ENCODE measurements at places on chromosomes 11 and 22.

DNA sequence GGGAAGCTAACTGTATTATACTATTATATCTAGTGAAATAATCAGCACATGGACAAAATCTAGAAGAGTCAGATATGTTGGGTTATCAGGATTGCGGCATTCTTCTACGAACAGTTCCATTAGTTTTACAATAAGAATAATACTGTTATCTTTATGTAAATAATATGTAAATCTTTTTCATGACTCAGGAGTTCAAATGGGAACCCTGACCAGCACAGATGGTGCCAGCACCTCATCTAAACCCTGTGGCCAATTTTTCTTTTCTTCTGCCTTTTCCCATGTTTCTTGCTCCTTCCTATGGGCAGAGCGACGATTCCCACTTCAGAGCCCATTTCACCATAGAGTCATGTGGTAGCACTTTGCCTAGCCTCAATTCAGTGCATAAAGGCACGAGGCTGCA lies 68.4 kb upstream of the CYP2D6 start:
- H3K4me1 ChIP-seq = no peaks in the 10 kb centered on the region
- H3K27me3 ChIP-seq = no peaks in the 10 kb centered on the region
- no peak for DNase-seq
- H3K4me3 ChIP-seq = no peak overlapping the region
- H3K36me3 ChIP-seq = no peaks in the 10 kb centered on the region
- no peak overlapping the region for H3K27ac ChIP-seq

DNA sequence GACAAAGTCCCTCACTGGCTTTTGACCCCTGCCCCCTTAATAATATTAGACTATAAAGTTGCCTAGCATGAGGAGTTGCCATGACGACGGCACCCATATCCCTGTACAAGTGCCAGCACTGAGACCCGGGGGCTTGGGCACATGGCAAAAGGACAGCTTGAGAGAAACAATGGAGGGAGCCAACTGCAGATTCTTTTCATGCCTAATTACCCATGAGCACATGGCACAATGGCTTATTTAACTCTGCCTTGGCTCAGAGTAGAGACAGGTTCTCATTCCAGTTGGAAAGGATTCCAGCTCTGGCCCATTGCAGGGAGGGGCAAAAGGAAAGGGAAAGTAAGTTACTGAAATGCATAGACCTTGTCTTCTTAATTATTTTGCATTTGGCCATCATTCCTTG lies 261.2 kb upstream of the UBASH3B start:
- no peak overlapping the region for H3K4me3 ChIP-seq
- H3K4me1 ChIP-seq = no peaks in the 10 kb centered on the region
- H3K27ac ChIP-seq = no peak overlapping the region
- no peaks in the 10 kb centered on the region for H3K27me3 ChIP-seq
- H3K36me3 ChIP-seq = no peaks in the 10 kb centered on the region

- H3K36me3 ChIP-seq = no peaks in the 10 kb centered on the region
- no peak overlapping the region for H3K4me3 ChIP-seq
- no peaks in the 10 kb centered on the region for H3K27me3 ChIP-seq
- H3K4me1 ChIP-seq = no peaks in the 10 kb centered on the region
- no peak for DNase-seq
These were observed 9.9 kb downstream of the GVQW3 start for GRCh38 chr11:76391021-76391420.

GRCh38 chr11:15621565-15621964 lies 506.8 kb downstream of the INSC start:
- no peak overlapping the region for H3K27ac ChIP-seq
- no peak for DNase-seq
- no peaks in the 10 kb centered on the region for H3K27me3 ChIP-seq
- H3K4me3 ChIP-seq = no peak overlapping the region
- H3K36me3 ChIP-seq = no peaks in the 10 kb centered on the region

- H3K4me1 ChIP-seq = no peaks in the 10 kb centered on the region
- H3K36me3 ChIP-seq = no peaks in the 10 kb centered on the region
- H3K4me3 ChIP-seq = peak overlapping the region; percentile 44
- H3K27me3 ChIP-seq = no peaks in the 10 kb centered on the region
These were observed 8.3 kb upstream of the SLC39A13 start for GRCh38 chr11:47399860-47400767.

DNA sequence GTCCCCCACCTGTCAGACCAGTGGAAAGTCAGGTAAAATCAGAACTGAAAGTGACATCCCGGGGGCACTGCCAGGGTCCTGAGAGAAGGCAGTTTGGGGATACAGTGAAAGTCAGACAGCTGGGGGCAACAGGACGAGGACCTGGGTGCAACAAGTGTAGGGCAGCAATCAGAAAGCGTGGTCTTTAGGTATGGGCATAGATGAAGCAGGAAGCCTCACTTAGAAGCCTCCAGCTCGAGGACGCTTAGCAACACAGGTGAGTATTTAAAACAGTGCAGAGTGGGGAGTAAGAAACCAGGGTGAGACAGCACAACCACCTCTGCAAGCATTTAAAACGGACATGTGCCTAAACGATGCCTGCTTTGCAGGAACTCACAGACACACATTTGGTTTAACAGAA lies 64.6 kb upstream of the POU2AF1 start:
- H3K27me3 ChIP-seq = no peaks in the 10 kb centered on the region
- H3K4me1 ChIP-seq = no peaks in the 10 kb centered on the region
- no peaks in the 10 kb centered on the region for H3K36me3 ChIP-seq
- DNase-seq = no peak
- H3K27ac ChIP-seq = no peak overlapping the region

DNA sequence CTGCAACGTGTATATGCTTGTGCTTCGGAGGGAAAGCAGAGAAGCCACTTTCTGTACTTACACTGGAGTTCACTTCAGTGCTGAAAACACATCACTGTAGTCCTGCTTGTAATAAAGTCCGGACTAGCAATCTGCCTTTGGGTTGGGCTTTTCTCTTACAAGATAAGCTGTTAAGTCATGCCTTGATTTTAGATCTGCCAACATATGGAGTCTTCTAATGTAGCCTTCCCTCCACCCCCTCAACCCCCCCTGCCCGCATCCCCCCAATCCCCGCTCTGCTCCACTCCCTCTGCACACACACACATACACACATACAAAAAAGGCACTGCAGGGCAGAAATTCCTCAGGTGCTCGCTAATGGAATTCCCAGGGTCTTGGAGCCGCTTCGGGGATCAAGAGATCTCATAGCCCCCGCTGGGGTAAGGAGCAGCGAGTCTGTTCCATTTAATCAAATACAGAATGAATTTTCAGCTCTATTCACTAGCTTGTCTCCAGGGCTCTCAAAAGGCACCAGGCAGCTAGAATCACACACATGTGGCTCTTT lies 3.4 kb downstream of the CDON start:
- H3K27me3 ChIP-seq = no peaks in the 10 kb centered on the region
- no peaks in the 10 kb centered on the region for H3K36me3 ChIP-seq

DNA sequence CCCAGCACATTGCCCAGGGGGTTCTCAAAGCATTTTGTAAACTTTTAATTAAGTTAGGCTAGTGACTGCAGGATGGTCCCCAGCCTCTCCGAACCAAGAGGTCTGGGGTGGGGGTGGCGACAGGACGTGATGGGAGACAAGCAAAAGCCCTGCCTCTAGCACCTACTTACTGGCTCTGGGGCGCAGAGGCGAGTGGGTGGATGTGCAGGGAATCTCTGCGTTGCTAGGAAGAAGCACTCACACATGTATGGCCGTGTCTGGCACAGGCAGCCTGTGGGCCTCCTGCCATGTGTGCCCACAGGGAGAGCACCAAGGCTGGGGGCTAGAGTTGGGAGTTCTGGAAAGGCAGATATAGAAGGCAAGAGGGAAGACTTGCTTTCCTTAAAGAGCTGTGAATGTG lies 6.3 kb downstream of the OPCML start:
- H3K36me3 ChIP-seq = no peaks in the 10 kb centered on the region
- no peak for DNase-seq
- no peaks in the 10 kb centered on the region for H3K4me1 ChIP-seq
- no peak overlapping the region for H3K27ac ChIP-seq
- no peaks in the 10 kb centered on the region for H3K27me3 ChIP-seq

DNA sequence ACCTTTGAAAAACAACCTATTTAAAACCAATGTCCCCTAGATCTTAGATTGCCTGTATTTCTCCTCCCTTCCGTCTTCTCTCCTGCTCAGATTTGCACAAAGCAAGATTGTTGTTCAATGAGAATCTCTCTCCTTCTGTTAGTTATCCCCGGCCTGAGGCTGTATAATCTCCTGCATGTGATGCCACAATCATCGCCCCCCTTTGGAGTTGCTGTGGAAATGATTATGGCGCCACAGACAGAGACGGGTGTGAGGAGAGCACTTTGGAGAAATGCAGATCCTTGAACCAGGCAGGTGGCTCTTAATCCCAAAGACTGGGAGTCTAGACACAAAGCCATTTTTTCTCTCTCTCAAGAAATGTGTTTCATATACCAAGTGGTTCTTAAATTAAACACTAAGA lies 941.3 kb downstream of the OPCML start:
- no peaks in the 10 kb centered on the region for H3K4me1 ChIP-seq
- no peaks in the 10 kb centered on the region for H3K36me3 ChIP-seq
- no peak for DNase-seq
- no peak overlapping the region for H3K27ac ChIP-seq

DNA sequence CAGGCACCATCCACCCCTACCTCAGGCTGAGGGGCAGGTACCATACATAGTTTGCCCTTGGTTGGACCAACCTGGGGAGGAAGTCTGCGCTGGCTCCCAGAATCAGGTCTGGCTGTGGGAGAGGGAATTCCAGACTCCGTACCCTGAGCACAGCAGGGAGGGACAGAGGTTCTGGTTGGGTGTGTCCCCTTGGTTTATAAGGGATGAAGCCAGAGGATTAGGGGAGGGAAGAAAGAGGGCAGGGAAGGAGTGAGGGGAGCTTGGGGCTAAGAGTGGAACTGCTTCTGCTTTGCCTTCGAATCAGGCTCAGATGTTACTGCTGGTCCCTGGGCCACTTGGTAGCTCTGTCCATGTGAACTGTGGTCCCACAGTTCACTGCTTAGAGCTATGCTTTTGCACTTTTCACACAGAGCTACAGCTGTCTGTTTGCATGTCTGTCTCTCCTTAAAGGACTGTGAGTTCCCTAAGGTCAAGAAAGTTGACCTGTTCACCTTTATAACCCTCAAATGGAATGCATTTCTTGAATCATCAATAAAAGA lies 9.2 kb downstream of the MMP20 start:
- no peaks in the 10 kb centered on the region for H3K27me3 ChIP-seq
- no peak overlapping the region for H3K4me3 ChIP-seq
- DNase-seq = no peak
- no peaks in the 10 kb centered on the region for H3K4me1 ChIP-seq
- H3K27ac ChIP-seq = no peak overlapping the region

DNA sequence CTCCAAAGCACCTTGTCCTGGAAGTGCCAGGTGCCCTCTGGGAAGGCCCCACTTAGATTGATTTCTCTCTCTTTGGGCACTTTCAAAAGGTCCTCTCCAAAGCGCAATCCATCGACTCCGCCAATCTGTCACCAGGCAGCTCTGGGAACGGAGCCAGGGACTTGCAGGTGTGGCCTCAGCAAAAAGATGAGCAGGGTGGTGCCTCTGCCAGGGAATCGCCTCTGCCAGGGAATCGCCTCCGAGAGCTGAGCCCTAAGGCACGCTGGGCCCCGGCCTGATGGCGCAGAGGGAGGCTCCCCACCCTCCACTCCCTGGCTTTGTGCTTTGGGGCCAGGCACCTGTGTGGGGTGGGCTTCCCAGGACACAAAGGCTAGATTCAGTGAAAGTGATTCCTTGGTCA lies 1391.3 kb downstream of the TBC1D22A start:
- H3K36me3 ChIP-seq = no peaks in the 10 kb centered on the region
- DNase-seq = no peak
- no peaks in the 10 kb centered on the region for H3K4me1 ChIP-seq
- H3K27ac ChIP-seq = no peak overlapping the region
- no peak overlapping the region for H3K4me3 ChIP-seq
- no peaks in the 10 kb centered on the region for H3K27me3 ChIP-seq

DNA sequence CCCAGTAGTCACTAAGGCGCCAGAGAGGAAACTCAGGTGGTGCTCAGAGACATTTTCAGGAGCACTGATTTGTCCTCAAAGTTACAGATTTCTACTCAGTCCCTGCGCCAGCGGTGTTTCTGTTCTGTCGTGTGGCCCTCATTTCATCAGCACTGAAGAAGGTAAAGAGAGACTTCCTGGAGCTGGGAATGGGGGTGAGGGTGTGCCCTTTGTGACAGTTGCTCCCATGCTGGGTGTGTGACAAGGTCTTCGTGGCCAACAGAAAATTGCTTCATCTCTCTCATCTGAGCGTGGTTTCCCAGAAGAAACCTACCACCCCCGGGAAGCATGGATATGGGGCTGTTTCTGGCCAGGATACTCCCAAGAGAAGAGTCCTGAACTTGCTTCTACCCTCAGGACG lies 2.0 kb upstream of the PPARA start:
- H3K4me3 ChIP-seq = no peak overlapping the region
- H3K36me3 ChIP-seq = no peaks in the 10 kb centered on the region

- H3K36me3 ChIP-seq = no peaks in the 10 kb centered on the region
- no peak overlapping the region for H3K4me3 ChIP-seq
- no peak overlapping the region for H3K27ac ChIP-seq
These were observed 49.7 kb upstream of the NOX4 start for GRCh38 chr11:89540826-89541225.

- no peak overlapping the region for H3K27ac ChIP-seq
- no peaks in the 10 kb centered on the region for H3K4me1 ChIP-seq
- H3K36me3 ChIP-seq = no peaks in the 10 kb centered on the region
- no peak overlapping the region for H3K4me3 ChIP-seq
- no peak for DNase-seq
These were observed 149.1 kb upstream of the SOX6 start for GRCh38 chr11:16505481-16505880.

DNA sequence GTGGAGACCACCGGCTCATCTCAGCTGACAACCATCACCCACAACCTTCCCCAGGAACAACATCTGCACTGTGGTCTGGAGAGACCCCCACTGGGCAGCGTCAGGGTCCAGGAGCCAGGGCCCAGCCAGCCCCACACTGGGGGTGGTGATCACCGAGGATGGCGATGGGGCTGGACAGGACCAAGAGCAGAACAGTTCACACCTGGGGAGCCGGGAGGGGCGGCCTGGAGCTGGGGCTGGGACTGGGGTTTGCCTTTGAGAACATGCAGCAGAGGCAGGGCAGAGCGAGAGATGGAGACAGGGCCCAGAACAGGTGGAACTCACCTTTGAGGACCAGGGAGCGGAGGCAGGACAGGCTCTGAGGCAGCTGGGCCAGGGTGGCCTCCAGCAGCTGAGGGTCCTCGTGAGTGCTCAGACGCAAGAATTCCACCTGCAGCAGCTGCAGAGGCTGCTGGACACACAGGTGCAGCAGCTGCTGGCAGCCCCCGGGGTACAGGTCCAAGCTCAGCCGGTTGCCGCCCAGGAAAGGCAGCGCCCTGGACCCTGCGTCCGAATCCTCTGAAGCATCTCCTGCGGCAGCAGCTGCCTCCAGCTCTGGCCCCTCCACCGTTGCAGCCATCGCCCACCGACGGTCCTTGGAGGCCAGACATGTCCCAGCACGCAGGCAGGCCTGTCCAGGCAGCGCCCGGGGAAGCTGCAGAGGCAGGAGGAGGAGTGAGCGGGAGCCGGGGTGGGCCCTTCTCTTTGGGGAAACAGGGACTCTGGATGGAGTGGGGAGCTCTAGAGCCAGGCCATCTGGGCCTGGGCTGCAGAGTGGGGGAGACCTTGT lies 1.0 kb downstream of the PIDD1 start:
- no peak for DNase-seq
- H3K4me1 ChIP-seq = no peaks in the 10 kb centered on the region
- H3K27me3 ChIP-seq = no peaks in the 10 kb centered on the region
- no peak overlapping the region for H3K4me3 ChIP-seq

GRCh38 chr11:121656328-121657090 lies 203.7 kb upstream of the SORL1-AS1 start:
- no peaks in the 10 kb centered on the region for H3K36me3 ChIP-seq
- no peaks in the 10 kb centered on the region for H3K4me1 ChIP-seq
- H3K27me3 ChIP-seq = no peaks in the 10 kb centered on the region
- DNase-seq = no peak
- no peak overlapping the region for H3K4me3 ChIP-seq
- H3K27ac ChIP-seq = peak overlapping the region; percentile 74

- DNase-seq = no peak
- no peak overlapping the region for H3K4me3 ChIP-seq
- no peak overlapping the region for H3K27ac ChIP-seq
- H3K36me3 ChIP-seq = no peaks in the 10 kb centered on the region
- no peaks in the 10 kb centered on the region for H3K27me3 ChIP-seq
These were observed 7.4 kb upstream of the OR52B4 start for GRCh38 chr11:4375431-4376140.

All from aorta (tissue), 5 donors.